Central memory CD4-positive, alpha-beta T cell (primary cell): ENCODE measurements at places on chromosomes 3 and 15.

GRCh38 chr3:155034786-155035185 lies 45.3 kb upstream of the MME start:
- DNase-seq, result no peak

- DNase-seq, result no peak
Observed at GRCh38 chr3:141986548-141987107, 110.2 kb downstream of the ATP1B3 start.

DNA sequence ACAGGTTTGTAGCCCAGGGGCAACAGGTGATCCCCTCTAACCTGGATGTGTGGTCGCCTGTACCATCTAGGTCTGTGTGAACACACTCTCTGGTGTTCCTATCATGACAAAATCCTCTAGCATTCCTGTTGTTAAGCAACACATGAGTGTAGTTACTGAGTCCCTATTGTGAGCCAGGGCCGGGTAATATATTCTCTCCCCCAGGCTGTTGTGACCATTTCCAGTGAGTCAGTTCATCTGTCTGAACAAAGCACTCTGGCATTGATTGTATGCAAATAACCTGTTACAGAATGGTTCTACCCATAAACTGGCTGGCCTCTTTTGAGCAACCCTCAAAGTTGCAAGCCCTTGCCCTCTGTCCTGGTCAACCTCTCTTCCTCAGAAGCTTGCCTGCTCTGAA lies 2.6 kb upstream of the FLNB start:
- DNase-seq, result no peak

GRCh38 chr15:74025436-74025835 lies 30.9 kb downstream of the PML start:
- DNase-seq, result no peak

DNA sequence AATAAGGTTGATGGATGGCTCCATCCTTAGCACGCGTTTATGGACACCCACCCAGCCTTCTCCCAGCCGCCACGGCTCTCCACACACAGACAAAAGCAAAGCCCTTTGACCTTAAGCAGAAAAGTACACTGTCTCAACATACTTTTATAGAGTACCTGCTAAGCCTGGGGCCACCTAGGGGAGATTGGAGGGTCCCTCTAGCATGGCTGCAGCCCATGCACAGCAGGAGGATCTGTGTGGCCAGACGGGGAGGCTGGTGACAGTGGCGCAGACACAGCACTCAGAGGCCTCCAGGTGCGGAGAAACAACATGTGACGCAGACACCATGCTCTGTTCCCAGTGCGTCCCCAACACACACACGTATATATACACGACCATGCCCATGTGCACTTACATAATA lies 174.9 kb downstream of the XXYLT1 start:
- no peak for DNase-seq

DNA sequence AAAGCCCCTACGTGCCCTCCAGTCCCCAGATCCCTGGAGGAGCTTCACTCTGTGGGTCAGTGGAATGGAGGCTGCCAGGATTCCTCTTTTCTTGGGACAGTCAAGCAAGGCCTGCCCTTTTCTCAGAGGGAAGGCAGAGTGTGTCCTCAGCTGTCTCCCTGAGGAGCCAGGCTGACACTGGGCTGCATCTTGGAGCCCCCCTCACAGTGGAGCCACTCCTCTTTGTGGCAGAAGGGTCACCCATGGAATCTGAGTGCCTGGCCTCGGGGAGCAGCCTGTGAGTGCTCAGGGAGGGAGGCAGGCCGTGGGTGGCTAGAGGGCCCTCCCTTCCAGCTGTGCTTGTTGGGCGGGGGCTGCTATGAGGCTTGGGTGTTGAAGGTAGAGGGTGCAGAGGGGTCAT lies 41.2 kb downstream of the BOC start:
- DNase-seq, result no peak

- DNase-seq, result no peak
Observed at GRCh38 chr3:69934398-69934797, 65.1 kb upstream of the SAMMSON start.

- no peak for DNase-seq
Observed at GRCh38 chr3:157856078-157856939, 249.9 kb downstream of the SHOX2 start.

- no peak for DNase-seq
Observed at GRCh38 chr15:77004189-77004588, 9.3 kb downstream of the PSTPIP1 start.

DNA sequence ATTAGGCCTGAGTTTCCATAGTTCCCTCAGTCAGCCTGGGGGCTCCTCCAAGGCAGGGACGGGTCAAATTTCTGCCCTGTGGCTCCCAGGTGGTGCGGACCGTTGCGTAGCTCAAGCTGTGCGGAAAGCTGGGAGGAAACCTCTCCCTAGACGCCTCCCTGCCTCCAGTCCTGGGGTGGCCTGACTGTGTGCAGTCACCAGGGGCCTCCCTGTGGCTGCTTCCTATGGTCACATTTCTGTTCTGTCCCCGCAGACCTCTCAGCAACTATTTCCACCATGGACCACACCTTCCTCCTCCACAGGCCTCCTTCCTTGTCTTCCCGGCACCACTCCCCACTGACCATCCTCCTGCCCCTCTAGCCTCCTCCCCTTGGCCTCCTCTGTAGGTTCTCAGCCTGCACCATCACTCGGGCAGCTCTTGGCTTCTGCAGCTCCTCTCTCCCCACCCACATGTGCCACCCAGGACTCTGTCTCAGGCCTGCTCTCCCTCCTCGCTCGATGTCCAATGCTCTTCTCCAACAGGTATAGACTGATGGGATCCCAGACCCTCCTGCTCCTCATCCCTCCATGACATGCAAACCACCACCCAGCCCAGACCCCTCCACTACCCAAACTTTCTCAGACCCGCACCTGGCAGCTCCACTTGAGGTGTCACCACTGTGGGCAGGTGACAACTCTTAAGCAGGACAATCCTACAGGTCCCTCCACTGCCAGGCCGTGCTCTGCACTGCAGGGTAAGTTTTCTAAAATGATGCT lies 26.9 kb upstream of the SEC13 start:
- DNase-seq, result no peak
